Stimulated activated CD8-positive, alpha-beta memory T cell treated with anti-CD3 and anti-CD28 coated beads, Interleukin-2, amount 100 ng/mL, for 1 hour (primary cell): ENCODE measurements at places on chromosomes 6 and 20.

DNA sequence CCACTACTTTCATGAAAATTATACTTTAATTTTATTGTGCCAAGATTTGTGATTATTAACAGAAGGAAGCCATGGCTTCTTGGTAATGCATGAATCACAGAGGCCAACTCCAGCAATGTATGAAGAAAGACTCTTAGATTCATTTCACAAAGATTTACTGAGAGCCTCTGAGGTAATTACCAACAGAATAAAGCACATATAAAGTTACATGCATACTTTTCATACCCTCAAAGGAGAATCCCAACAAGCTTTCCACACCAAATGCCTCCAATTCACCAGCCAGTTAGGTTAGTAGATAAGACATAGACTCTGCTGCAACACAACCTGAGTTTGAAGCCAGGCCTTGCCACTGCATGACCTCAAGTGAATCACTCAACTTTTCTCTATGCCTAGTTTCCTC is 41.9 kb downstream of the HBS1L start:
- no peak for DNase-seq

- DNase-seq = no peak
These were observed 155.0 kb upstream of the JARID2 start for GRCh38 chr6:15090745-15091384.

GRCh38 chr20:10359621-10360040 is 74.4 kb downstream of the MKKS start:
- no peak for DNase-seq

- no peak for DNase-seq
These were observed 32.6 kb upstream of the GRM4 start for GRCh38 chr6:34178357-34179105.

DNA sequence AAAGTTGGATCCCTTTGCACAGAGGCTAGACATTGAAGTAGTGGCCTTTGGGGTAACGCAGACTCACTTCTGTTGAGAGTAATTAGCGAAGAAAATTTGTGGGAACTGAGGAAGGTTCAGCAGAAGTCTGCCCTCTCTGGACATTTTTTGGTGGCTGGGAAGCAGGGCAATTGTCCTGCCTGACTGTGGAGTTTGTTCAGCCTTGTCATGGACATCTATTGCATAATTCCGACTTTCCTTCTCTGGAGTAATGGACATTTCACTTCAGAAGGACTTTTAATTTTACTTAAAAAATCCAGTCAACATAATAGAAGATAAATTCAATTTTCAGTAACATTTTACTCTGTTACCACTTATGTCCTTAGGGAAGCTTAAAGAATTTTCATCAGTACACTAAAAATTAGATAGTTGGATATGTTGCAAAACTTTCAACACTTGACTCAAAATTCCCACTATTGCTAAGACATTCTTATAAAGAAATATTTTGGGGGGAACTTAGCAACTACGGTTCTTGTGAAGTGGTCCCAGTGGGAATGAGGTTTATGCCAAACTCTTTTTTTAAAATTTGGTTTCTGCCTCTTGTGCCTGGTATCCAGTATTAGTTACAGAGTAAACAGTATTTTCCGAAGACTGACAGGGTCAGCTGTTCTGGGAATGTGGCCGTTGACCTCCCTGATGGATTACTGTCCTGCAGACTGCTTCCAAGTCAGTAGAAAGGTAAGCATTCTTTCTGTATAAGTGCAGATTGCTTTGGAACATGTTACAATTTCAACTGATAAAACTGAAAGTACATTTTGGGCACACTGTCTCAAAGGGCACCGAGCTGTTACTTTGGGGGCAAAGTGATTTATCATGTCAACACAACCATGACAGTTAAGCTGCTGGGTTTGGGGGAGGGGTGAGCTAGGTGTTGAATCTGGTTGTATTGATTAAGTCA is 100.6 kb upstream of the MLIP start:
- no peak for DNase-seq

- DNase-seq = no peak
These were observed 976 bp upstream of the MATN4 start for GRCh38 chr20:45309075-45309474.
